ENCODE measurements at places on chromosomes 3 and 15.

- peak; percentile 8 for DNase-seq
These were observed 773.1 kb upstream of the NR2F2 start for GRCh38 chr15:95557226-95558046.

GRCh38 chr3:13479332-13479581 is 849 bp upstream of the HDAC11 start:
- peak; percentile 31 for DNase-seq

- no peak for DNase-seq
These were observed 99.2 kb downstream of the SLMAP start for GRCh38 chr3:57855281-57855680.

DNA sequence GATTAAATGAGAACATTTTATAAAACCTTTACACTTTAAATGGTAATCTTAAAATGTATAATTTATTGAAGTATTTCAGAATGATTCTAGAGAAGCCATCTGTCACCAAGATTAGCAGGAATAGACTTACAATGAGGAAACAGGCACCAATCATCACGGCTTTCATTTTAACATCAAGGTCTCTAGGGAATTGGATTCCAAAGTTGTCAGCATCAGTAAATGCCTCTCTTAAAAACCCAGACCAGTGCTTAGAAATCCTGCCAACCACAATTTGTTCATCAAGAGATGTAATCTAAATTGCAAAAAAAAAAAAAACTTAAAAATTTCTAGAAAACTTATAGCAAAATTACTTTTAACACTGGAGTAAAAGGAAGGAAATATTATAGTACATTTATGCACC is 20.3 kb downstream of the PLSCR2 start:
- no peak for DNase-seq

DNA sequence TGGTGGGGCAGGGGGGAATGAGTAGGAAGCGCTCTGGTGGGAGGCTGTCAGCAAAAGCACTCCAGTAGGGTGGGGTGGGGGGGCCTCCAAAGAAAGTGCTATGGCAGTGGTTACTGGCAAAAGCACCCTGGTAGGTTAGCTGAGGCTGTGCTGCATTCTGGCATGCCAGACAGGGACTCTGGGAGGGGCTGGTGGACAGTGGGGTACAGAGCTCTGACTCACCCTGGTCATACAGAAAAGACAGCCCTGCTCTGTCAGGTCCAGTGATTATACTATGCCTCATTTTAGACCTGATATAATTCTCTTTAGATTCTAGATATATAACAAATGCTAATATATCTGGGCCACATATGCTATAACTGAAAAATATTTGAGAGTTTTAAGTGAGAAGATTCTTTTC is 82.8 kb upstream of the CPNE4 start:
- no peak for DNase-seq

- DNase-seq = no peak
These were observed 5.9 kb upstream of the SYNM start for GRCh38 chr15:99098991-99099390.

DNA sequence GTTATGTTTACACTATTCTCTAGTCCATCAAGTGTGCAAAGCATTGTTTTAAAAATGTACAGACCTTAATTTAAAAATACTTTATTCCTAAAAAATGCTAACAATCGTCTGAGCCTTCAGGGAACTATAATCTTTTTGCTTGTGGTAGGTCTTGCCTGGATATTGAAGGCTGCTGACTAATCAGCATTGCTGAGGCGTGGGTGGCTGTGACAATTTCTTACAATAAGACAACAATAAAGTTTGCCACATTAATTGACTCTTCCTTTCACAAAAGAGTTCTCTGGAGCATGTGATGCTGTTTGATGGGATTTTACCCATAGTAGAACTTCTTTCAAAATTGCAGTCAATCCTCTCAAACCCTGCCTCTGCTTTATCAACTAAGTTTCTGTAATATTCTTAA is 384.0 kb upstream of the TGFBR2 start:
- no peak for DNase-seq

DNA sequence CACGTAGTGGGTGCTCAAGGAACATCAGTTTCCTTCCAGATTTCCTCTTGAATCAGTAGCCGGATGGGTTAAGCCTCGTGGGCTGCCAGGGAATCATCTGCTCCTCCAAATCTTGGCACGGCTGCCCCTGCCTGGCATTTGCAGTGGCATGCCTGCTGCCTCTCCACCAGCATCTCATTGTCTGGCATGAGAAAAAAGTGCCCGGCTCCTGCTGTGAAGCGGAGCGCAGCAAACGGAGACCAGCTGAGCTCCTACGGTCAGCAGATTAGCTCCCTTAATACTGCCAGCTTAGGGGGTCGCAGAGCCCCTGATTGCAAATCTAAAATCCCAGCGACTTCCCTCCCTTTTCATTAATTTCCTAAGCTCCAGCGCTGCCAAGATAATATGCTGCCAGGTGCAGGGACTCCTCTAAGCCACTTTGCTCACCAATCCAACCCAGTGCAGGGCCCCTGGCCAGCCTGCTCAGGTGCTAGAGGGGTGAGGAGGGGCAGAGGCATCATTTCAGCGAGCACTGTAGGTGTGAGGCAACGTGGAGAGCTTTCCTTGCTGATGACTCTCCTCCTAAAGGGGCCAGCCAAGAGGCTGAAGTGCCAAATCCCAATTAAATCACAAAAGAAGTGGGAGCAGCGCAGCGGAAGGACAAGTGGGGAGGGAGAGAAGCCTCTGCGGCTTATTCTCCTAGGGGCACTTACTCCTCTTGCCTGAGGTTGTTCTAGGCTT is 49.6 kb upstream of the ST8SIA2 start:
- no peak for DNase-seq

DNA sequence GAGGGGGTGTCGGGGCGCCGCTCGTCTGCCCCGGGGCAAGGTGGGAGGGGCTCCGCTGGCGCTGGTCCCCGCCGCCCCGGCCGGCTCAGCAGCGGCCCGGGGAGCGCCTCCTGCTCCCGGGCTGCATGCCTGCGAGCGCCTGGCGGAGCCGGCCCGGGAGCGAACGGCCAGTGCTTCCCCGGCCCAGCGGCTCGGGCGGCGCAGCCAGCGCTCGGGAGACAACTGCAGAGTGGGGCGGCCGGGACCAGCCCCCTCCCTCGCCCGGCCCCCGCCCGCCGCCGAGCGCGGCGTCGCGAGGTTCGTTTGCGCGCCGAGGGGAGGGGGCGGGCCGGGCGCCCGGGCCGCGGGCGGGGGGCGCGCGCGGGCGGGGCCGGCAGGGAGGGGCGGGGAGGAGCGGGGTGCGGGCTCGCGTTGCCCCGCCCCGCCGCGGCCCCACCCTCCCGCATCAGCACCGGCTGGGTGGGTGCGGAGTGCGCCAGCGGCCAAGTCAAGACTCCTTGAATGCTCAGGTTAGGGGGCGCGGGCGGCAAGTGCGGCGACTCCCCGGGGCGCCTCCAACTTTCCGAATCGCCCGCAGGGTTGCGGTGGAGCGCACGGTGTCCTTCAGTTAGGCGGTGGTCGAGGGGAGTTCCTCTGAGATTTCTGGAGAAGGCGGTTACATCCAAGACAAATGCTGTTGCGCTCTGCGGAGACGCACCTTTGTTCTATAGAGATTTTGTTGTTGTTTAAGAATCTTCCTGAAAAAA is at the start of gene RGMA:
Gene RGMA (minus strand): TSS at position 231 of the 746 bp plus-strand sequence. CDS start 279 bp downstream, outside the sequence.
- DNase-seq = no peak

DNA sequence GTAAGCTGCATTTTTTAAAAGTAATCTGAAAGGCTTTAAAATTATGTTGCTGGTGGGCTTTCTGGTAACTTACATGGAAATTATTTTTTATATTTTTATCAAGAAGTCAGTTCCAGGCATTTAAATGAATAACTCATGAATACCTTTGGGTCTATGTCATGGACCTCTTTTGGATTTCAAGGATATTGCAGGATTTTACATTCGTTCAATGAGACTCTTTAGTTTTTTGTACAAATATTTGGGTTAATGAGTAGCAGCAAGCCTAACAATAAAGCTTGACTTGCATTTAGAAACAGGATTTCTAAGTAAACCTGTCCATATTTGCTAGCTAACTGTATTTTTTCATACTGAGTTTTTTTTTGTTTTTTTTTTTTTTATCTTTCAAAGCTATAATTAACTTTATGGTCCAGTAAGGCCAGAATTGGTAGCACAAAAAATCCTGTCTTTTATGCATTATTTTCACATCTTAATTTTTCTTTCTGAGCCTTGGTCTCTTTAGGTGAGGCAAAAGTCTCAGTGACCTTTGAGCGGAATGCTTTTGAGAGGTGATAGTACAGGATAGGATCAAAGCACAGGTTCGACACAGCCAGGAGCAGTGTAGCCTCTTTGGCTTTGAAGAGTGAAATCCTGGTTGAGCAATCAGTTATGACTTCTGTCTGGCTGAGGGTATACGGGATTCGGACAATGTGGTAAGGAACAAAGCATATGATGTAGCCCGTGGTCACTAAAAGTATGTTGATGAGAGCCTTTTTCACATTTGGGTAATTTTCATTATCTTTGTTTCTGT is 4.8 kb downstream of the GPR171 start:
- DNase-seq = no peak

DNA sequence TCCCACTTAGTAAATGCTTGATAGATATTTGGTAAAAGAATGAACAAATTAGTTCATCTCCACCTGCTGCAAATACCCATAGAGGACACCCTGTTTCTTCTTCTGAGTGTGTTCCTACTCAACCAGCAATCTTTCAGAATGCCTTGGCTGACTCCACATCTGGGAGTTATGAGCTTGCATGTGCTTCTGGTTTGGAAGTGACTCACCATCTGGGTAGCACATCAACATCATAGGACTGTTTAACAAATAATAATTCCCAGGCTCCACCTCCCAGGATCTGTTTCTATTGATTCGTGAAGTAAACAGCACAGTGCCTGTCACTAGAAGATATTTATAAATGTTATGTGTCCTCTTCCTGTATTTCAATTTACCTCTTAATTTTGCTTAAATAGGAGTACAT is 580.1 kb downstream of the ROBO2 start:
- no peak for DNase-seq

GRCh38 chr15:62618432-62618831 is 424.1 kb upstream of the TPM1 start:
- DNase-seq = no peak

- DNase-seq = no peak
These were observed 61.9 kb downstream of the WHAMM start for GRCh38 chr15:82871358-82871757.

- DNase-seq = no peak
These were observed 4.6 kb upstream of the KCTD6 start for GRCh38 chr3:58487140-58487886.

DNA sequence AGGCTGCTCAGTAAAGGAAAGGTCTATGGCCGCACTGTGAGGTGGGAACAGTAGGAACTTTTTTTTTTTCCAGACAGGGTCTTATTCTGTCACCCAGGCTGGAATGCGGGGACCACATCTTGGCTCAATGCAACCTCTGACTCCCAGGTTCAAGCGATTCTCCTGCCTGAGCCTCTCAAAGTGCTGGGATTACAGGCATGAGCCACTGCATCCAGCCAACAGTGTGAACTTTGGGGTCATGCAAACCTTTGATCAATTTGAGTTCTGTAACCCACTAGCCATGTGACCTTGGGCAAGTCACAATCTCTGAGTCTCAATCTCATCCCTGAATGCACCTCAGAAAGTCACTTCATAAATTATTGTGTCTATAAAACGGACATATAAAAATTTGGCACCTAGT is 286.8 kb upstream of the CTNNB1 start:
- DNase-seq = no peak

DNA sequence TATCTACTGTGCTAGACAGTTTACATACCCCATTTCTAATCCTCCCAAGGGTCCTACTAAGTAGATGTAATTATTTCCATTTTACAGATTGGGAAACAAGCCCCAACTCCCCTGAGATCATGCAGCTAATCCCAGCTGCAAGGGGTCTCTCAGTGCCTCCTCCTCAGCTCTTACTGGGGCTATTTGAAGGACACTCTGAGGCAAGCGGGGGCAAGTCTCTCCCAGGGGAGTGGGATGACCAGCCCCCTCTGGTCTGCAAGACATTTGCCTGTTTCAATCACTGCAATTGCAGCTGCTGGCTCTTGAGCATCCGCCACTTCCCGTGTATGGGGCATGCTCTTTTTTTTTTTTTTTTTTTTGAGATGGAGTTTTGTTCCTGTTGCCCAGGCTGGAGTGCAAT is 11.4 kb downstream of the LAMP3 start:
- no peak for DNase-seq

- no peak for DNase-seq
These were observed 7.3 kb upstream of the CFAP91 start for GRCh38 chr3:119695480-119695879.

- DNase-seq = no peak
These were observed 19.0 kb downstream of the SYNM start for GRCh38 chr15:99123713-99124451.

DNA sequence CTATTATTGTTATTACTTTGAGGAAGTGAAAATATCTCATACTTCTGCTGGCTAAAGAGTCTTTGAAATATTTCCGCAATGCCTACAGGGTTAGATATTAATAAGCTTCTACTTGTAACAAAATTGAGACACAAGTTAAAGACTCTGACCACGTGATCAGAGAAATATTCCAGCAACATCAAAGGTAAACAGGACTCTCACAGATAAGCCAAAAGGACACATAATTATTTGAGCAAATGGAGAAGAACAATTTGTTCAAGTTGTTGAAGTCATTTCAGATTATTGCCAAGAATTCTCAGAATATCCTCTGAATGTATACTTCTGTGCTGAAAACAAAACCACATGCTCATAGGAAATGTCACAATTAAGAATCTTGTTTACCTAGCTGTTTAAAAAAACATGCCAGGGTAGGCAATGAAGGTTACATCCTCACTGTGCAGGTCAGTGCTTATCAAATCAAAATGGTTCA is 225.8 kb upstream of the ALCAM start:
- no peak for DNase-seq

DNA sequence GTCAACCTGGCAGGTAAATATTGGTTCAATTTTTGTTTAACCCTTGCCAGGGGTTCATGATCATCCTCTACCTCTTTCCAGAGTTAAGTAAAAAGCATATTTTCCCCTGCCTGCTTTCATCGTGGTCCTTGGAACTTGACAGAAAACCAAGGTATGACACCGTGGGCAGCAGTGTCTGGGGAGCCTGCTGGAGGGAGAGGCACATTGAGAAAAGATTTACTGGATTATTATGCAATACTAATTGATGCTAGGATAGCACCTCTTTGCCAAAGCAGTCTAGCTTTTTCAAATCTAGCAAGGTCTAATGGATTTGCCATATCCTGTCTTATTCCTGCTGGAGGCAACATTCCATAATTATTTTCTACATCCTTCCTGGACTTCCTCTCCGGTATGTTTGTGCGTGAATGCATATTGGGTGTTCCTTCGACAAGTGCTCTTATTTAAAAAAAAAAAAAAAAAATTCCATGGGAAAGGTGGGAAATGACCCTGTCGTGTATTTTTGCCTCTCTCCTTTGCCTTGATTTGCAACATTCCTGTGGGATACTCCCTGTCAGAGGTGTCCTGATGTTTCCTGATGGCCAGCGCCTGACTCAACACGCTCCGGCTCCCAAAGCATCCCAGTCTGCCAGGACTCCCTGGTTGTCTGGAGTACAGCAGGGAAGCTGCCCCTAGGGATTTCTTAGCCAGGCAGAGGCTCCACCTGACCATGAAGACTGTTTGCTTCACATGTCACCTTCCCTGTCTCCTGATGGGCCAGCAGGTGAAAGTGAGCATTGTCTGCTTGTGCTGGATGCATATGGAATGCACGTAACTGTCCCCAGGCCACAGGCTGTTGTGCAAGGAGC is 6.3 kb downstream of the BHLHE40 start:
- DNase-seq = peak; percentile 31
